ENCODE measurements at places on chromosomes 2 and 18.

DNA sequence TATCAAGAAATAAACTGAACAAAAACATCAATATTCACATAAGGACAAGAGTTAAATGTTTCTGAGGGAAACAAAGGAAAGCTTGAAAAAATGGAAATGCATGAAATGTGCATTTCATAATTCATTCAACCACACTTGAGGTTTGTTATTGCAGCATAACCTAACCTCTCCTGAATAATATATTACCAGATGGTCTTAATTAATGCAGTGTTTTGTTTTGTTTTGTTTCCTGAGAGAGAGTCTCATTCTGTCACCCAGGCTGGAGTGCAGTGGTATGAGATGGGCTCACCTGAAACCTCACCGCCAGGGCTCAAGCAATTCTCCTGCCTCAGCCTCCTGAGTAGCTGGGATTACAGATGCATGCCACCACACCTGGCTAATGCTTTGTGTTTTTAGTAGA is 139.9 kb upstream of the PIEZO2 start:
- DNase-seq, result no peak

DNA sequence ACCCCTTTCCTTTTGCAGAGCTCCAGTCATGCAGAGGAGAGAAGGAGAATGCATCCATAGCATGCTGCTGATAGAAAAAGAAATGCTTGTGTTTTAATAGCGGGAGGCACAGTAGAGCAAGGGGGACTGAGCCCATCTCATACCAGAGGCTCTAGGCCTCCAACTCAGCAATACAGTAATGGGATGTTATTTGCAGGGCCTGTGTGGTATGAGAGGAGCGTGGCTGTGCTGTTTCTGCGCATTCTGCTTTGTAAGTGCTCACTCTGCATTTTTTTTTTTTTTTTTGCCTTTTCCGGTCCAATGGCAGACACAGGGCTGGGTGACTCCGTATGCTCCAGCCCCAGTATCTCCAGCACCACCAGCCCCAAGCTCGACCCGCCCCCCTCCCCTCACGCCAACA is 200.0 kb downstream of the GBX2 start:
- DNase-seq, result no peak

GRCh38 chr2:235776531-235776930 is 282.7 kb downstream of the AGAP1 start:
- no peak for DNase-seq

- no peak for DNase-seq
Observed at GRCh38 chr18:79418642-79419041, 22.9 kb downstream of the NFATC1 start.

DNA sequence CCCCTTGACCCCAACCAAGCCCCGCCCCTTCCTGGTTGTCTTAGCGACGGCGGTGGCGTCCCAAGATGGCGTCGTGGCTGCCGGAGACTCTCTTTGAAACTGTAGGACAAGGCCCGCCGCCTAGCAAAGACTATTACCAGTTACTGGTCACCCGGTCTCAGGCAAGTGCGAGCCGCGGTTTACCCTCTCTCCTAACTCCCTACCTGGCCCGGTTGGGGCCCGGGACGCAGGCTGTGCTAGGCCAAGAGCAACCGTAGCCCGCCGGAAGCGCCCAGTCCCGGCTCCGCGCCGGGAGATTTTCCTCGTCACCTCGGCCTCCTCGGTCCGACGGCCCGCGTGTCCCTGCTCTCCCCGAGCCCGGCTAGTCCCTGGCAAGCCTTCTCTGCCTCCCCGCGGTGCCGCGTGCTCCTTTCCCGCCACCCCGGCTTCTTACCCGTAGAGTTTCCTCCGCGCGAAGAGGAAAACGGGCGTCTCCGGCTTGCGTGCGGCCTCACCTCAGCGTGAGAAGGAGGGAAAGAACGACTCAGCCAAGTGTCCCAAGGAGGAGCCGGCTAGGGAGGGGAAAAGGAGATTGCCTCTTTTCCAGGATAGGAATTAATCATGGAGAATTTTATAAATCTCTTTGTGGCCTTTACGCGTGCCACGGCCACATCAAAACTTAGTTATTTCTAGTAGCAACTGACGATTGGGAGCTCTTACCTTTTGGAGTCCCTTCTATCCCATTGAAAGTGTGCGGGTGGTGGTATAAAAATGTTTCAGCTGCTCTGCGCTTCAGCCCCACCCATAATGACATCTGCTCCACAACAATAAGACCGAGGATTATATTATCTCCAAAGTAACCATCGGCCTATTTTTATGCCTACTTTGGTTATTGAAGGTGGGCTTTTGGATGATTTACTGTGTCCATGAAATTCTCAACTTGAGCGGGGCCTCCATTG is at the start of gene FBXO36:
Gene FBXO36, plus strand, starts transcription at position 55 of the 938 bp plus-strand sequence. Its CDS starts 11 bp downstream, at position 66.
- DNase-seq, result peak; percentile 93

All from stimulated activated naive CD8-positive, alpha-beta T cell treated with anti-CD3 and anti-CD28 coated beads, Interleukin-15, Interleukin-2, amounts not matched to agents 100 U/mL and 50 U/mL, for 24 hours (primary cell).